Aorta (tissue), 5 donors: ENCODE measurements at places on chromosomes 6 and 20. TPM values are rescaled to one million over a fixed set of nuclear protein-coding genes. Genes with fewer than 3 reads are reported as not detected.
A peak's percentile ranks its signal among the peaks of the same experiment; 100 is the strongest.

- no peak for DNase-seq
These were observed 26.2 kb downstream of the E2F3 start for GRCh38 chr6:20427856-20428255.

DNA sequence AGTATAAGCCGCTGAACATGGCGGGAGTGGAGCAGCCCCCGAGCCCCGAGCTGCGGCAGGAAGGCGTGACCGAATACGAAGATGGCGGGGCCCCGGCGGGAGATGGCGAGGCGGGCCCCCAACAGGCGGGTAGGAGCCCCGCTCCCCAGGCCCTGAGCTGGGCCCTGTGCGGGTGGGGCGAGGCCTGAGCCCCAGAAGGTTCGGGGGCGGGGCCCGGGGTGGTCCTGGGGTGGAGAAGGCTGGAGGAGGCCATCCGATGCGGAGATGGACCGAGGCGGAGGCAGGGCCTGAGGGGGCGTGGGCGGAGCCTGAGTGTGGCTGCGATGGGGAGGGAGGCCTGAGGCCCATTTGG, 7.1 kb downstream of the L3MBTL1 start:
- DNase-seq = peak; percentile 65

GRCh38 chr6:46186583-46186982, 15.8 kb upstream of the ENPP5 start:
- no peak for DNase-seq

- DNase-seq = no peak
These were observed at the start of gene SLC17A1 for GRCh38 chr6:25831532-25832306. TSS of gene SLC17A1 (minus strand) at chr6:25832052. CDS start at chr6:25830557, 1,495 bp downstream.

DNA sequence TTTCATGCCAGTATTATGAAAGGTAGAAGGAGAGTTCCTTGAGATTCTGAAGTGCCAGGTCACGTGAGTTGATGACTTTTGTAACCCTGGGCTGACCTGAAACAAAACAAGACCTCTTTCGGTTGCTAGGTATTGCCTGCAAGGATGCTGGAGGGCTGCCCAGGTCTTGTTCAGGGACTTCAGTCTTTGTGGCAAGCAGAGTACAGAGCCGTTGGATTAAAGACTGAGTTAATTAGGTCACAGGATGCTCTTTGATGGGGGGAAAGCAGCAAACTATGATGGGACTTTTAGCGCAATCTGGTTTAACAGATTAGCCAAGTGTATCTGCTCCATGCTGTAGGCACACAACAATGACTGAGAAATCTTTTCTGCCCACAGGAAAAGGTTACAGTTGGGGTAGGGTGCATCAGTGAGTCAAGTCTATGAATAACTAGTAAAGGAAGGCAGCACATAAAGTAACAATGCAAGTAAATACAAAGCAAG, 12.8 kb upstream of the ELOVL5 start:
- no peak for DNase-seq

DNA sequence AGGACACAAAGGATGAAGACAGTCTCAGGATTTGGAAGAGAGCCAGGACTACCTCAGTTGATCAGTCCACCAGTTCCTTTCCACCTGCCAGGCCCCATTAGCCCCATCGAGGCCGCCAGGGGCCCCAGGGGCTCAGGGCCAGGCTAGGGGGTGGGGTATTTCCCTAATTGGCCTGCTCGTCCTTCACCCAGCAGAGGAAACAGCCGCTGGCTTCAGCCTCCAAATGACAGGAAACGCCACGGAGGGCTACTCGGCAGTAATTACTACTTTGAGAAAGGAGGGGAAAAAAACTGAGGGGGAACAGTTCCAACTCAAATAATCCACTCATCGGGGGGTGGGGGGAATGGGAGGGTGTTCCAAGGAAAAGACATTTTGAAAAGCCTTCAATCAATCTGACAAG, 42.7 kb downstream of the MAFB start:
- no peak for DNase-seq

DNA sequence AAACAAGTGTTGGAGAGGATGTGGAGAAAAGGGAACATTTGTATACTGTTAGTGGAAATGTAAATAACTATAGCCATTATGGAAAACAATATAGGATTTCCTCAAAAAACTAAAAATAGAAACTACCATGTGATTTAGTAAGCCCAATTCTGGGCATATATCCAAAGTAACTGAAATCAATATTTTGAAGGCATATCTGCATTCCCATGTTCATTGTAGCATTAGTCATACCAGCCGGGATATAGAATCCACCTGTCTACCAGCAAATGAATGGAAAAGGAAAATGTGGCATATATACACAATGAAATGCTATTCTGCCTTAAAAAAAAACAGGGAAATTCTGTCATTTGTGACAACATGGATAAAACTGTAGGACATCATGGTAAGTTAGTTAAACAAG, 15.3 kb upstream of the C6orf58 start:
- no peak for DNase-seq

- DNase-seq = no peak
These were observed 200.3 kb upstream of the SIM1 start for GRCh38 chr6:100665041-100665380.

GRCh38 chr6:157632821-157633220, 190.2 kb upstream of the SNX9 start:
- DNase-seq = peak; percentile 11

DNA sequence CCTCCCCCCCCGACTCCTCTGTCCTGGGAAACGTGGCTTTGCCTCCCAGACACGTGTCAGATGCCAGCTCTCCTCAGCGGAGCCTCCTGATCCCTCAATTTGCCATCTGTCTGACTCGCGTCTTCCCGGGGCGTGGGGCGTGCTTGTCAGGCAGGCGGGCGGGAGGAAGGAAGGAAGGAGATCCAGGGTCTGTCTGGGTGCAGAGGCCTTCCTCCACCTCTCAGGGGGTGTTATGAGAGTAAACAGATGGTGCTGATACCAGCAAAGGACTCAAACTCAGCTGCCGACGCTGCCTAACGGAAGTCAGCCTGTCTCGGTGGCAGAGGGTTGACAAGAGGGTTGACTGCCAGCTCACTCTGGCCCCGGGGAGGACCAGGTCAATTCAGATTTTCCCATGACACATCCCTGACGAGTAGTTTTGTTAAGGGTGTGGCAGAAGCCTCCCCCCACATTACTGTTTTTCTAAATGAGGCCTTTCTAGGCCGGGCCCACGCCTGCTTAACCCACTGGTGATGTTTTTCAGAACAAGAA, 17.0 kb downstream of the UQCC2 start:
- no peak for DNase-seq

- DNase-seq = no peak
These were observed 119.1 kb downstream of the SMOC2 start for GRCh38 chr6:168560126-168560525.

GRCh38 chr6:16238057-16238962, at the start of gene GMPR:
TSS of gene GMPR (plus strand) at chr6:16238587. CDS start at chr6:16238694, 107 bp downstream.
- peak; percentile 95 for DNase-seq

DNA sequence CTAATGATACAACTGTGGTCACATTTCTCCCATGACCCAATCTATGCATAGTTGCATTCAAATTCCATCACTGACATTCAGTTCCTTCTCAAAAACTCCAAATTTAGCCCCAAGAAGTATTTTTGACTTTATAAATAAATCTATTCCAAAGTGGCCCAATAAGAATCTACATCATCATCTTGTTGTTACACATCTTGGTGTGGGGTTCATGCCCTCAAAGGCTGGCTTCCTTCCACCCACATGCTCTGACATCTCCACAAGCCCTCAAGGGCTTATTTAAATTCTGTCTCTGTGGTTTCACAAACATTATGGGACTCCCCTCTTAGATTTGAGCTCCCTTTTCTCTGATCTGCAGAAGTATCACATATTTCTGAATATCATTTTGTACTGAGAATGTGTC, 585.3 kb upstream of the BTBD3 start:
- DNase-seq = no peak

DNA sequence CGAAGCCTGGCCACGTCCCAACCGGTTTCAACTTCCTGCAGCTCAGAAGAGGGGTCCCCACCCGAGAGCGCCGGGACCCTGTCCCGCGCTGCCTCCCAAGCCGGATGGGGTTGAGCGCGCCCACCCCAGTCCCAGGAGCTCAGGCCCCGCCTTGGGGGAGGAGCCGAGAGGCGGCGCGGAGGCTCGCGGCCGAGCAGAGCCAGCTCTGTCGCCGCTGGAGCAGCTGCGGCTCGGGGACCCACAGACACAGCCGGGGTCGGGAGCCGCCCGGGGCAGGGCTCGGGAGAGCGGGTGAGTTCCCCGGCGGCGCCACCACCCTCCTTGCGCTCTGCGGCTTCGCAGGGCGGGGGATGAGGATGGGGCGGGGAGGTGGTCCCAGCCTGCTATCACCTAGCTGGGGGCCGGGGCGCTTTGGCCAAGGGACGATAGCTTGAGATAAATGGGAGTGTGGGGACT, at the start of gene PPP1R16B:
Gene PPP1R16B, plus strand, starts transcription at position 196 of the 456 bp plus-strand sequence. CDS start 30,229 bp downstream, outside the sequence.
- peak; percentile 84 for DNase-seq

GRCh38 chr20:37890643-37891042, 12.3 kb upstream of the VSTM2L start:
- no peak for DNase-seq

DNA sequence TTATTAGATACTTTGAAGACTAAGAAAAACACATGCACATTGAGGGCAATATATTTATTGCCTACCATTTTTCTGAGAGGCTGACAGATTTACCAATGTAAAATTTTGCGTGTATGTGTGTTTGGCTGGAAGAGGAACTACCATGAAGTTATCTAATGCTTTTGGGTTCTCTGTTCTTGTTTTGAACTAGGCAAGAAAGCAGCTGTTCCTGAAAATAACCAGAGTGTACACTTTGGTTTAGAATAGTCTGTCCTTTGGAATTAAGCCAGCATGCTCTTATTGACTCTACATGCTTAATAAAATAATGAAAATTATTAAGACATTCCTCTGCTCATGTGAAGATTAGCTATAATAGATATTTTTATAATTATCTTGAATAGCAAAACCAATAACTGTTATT, 129.2 kb downstream of the MYB start:
- DNase-seq = no peak

GRCh38 chr6:167409079-167409478, 84.2 kb downstream of the TTLL2 start:
- no peak for DNase-seq

- DNase-seq = no peak
These were observed 204.2 kb downstream of the SLC24A3 start for GRCh38 chr20:19416627-19417026.

GRCh38 chr6:17038316-17038715, 63.5 kb upstream of the STMND1 start:
- DNase-seq = no peak

DNA sequence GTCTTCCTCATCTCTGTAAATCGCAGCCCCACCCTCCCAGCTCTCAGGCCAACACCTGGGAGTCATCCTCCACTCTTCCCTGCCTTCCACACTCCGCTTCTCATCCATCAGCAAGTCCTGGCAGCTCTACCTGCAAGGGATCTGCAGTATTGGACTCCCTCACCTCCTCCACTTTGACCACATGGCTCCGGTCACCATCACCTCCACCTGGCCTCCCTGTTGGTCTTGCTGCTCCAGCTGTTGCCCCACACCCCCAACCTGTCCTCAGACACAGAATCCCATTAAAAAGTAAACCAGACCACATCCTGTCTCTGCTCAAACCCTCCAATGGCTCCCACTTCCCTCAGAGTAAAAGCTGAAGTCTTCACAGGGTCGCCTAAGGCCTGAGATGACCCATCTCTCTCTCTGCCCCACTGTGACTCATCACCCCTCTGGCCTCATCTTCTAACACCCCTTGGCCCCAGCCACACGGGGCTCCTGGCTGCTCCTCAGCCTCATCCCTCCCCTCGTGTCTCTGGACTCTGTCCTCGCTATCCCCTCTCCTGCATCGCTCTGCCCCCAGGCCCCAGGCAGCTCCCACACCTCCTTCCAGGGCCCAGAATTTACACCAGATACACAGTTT, 185.1 kb upstream of the SULF2 start:
- no peak for DNase-seq

DNA sequence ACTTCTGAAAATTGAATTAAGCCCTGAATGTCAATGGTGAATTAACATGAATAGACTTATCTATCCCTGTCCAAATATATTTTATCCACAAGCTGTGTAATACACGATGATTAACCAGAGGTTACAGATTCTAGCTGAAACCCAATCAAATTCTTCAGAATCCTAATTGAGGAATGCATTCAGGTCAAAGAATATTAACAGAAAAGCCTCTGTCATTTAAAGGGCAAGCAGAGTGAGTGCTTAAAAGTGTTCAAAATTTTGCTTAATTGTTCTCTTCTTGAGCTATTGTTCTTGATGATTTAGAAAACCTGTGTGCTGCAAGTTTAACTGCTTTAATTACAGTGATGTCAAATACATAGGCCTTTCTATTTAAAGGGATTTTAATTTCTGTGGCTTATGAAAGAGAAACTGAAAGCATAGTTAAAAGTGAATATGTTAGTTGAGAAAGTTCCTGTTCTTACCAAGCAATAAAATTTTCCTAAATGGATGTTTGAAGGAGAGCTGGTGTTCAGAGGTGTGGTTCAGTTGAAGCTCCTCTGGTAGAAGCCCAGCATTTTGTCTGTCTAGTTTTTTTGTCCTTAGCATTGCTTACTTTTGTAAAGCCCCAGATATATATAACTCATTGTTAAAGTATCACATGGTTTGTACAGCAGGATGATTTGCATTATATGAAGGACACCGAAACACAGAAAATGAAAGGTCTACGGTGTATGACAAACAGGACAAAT, 466.3 kb upstream of the PLCB4 start:
- no peak for DNase-seq

GRCh38 chr6:112237066-112237465, 17.3 kb downstream of the LAMA4 start:
- no peak for DNase-seq

GRCh38 chr20:4449957-4450715, 271.6 kb upstream of the PRND start:
- DNase-seq = no peak

DNA sequence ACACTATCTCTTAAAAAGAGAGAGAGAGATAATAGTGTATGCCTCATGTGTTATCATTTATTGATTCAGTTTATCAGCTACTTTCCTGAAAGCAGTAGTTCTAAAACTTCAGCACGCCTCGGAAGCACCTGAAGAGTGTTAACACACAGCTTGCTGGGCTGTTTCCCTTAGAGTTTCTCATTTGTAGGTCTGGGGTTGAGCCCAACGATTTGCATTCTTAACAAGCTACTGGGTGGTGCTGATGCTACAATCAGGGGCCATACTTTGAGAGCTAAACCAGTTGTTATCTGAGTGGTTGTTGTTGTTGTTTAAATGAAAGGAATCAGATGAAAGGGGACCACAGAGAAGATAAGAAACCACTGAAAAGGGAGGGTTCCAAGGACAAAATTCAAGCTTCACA, 32.6 kb downstream of the SIM1 start:
- DNase-seq = no peak

The MPIG6B gene
- total RNA-seq = 0.84 TPM

The OTOR gene
- not detected for total RNA-seq

The F13A1 gene
- 160 TPM for total RNA-seq

The SNPH gene
- total RNA-seq = 4.9 TPM

The DOK5 gene
- total RNA-seq = 9.1 TPM

The SLC52A3 gene
- 0.78 TPM for total RNA-seq

The DLL1 gene
- 24.8 TPM for total RNA-seq

The CRYBG1 gene
- 6.2 TPM for total RNA-seq

The SLC29A1 gene
- total RNA-seq = 121 TPM

The OR2H1 gene
- total RNA-seq = not detected

The OR12D3 gene
- total RNA-seq = not detected

The LY86 gene
- 3.6 TPM for total RNA-seq

The LY6G6D gene
- total RNA-seq = not detected

The NEDD9 gene
- 49.8 TPM for total RNA-seq

The PSORS1C1 gene
- total RNA-seq = 3.0 TPM

The MROH8 gene
- 3.4 TPM for total RNA-seq
